ENCODE measurements at places on chromosomes 2 and 18.

DNA sequence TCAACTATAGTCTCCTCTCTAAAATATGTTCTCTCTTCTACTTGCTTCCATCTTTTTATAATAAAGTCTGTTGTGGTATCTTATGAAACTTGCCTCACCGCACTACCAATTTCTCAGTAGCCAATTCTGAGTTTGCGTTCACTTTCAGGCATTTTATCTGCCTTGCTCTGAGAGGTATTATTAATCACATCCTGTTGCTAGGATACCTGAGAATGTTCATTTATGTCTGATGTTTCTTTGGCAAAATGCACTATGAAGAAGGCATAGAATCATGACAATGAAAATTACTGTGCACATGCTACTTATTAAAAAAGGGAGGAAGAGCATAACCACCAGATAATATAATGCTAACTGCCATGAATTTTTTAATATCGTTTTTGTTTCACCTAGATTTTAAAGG is 130.2 kb downstream of the CHST9 start:
- no peak for DNase-seq

DNA sequence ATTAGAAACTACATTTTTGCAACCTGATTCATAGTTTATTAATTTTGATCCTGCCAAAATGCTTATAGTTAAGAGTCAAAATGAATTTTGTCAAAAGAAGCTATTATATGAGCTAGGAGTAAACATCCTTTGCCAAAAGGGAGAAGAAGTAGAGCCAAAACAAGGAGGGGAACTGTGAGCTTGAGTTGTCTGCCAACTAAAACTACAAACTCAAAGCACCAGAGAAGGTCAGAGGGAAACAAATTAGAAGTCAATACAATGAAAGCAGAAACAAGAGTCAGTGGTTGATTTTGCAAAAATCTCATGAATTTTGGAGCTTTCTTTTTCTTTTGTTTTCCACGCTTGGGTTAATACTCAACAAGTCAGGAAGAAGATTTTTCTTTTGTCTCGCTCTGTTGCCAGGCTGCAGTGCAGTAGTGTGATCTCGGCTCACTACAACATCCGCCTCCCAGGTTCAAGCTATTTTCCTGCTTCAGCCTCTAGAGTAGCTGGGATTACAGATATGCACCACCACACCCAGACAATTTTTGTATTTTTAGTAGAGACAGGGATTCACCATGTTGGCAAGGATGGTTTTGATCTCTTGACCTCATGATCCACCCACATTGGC is 508.5 kb downstream of the RIT2 start:
- no peak for DNase-seq

DNA sequence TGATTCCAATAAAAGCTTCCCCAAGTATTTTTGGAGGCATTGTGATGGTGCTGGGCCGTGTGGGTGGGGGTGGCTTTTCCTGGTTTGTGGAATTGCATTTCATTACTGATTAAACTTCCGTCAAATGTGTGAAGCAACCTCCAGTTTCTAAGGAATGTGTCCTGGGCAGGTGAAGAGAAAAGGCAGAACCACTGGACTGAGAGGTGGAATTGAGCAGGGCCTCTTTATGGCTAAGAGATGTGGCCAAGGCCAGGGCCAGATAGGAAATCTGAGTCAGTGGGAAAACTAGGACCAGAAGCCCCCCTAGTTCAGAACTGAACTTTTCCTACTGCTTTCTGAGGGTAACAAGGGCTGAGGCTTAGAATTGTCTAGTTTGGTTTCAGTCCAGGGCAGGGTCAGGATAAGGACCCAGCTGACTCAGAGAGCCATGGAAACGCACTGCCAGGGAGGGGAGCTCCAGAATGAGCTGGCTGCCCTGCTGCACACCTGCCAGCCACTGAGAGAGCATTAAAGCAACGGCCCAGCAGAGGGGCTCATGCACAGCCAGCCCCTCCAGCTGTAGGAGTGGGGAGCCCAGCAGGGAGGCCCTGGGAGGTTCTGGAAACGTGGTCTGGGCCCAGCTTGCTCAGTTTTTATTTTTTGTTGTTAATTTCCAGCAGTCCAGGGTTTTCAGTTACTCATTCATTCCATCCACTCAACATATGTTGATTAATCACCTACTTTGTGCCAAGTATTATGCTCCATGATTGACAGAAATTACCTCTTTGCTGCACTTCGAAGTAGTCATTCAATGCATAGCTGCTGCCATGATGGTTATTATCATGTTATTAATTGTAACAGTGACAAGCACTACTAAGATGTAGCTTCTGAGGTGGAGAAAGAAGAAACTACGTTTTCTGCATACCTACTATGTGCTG is 156.1 kb downstream of the MSH2 start:
- DNase-seq: no peak

- no peak for DNase-seq
Observed at GRCh38 chr2:230557065-230557464, 141.1 kb downstream of the SP100 start.

GRCh38 chr18:69725009-69725408 is 222.7 kb downstream of the CD226 start:
- no peak for DNase-seq

- no peak for DNase-seq
Observed at GRCh38 chr2:102086150-102086872, 56.2 kb upstream of the IL1R1 start.

GRCh38 chr2:136253288-136254004 is 135.5 kb upstream of the CXCR4 start:
- DNase-seq: no peak

DNA sequence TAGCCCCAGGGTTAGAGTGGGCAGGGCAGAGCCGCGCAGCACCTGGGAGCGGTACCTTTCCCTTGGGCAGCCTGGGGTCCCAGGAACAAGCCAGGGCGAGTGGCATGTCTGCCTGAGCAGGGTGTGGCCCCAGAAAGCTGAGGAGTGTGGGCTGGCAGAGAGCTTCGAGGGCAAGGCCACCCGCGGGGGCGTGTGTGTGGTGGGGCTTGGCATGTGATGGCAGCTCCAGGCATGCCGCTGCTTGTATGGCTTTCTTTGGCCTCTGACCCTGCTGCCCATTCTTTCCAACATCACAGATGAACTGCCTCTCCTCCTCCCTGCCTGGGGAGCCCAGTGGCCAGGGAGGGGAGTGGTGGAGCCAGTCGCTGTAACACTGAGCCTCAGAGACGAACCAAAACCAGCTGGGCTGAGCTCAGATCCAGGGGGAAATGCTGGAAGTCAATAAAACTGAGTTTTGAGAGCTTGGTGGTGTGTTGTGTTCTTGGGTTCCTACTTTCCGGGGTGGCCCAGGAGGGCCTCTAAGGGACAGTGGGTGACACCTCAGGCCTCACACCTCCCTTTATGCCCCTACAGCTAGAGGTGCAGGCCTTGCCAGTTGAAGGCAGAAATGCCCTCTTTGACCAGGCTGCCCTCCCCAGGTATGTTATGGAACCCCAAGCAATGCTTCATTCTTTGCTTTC is 7.4 kb downstream of the DNAJB2 start:
- no peak for DNase-seq

- no peak for DNase-seq
Observed at GRCh38 chr2:196959734-196960338, 33.3 kb upstream of the PGAP1 start.
